ENCODE measurements at places on chromosomes 5 and 9.
A peak's percentile ranks its signal among the peaks of the same experiment; 100 is the strongest.

GRCh38 chr9:112810696-112811490 is 60.3 kb downstream of the SNX30 start:
- DNase-seq = no peak

- DNase-seq = no peak
Observed at GRCh38 chr5:59143926-59144333, 561.1 kb downstream of the RAB3C start.

GRCh38 chr9:113569472-113570060 is 106.0 kb downstream of the RGS3 start:
- DNase-seq = no peak

GRCh38 chr5:126542441-126542840 is 52.6 kb downstream of the ALDH7A1 start:
- DNase-seq = no peak

DNA sequence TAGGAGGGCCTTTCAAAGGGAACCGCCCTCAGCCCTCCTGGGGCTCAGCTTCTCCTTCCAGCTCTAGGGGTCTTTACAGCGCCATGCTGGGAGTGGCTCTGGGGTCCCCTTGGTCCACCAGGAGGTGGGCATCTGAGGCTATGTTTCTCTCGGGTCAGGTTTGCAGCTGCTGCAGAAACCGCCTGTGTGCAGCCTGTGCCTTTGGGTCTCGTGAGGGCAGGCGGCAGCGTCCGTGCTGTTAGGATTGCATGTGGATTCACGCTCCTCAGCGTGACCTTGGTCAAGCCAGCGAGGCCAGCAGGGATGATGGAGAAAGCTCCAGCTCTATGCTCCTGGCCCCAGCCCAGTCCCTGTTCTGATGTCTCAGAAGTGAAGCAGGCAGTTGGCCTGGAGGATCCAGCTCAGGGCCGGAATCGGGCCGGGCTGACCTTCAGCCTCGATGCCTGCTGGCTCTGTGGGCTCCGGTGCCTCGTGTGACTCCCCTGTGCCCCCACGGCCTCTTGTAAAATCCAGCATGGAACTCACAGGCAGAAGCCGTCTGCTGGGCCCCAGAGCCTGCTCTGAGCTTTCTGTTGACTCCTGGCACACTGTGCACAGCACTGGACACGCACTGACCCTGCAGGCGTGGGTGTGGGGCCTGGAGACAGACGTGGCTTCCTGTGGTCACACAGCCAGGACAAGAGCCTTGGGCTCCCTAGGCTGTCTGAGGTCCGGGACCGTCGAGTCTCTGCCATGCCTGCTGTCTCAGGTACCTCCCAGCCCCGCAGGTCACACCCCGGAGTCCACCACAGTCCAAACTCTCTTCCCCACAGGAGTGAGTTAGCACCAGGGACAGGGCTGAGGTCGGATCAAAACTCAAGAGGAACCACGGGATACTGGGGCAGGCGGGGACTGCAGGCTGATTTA is 54.3 kb downstream of the TRIP13 start:
- DNase-seq = no peak

DNA sequence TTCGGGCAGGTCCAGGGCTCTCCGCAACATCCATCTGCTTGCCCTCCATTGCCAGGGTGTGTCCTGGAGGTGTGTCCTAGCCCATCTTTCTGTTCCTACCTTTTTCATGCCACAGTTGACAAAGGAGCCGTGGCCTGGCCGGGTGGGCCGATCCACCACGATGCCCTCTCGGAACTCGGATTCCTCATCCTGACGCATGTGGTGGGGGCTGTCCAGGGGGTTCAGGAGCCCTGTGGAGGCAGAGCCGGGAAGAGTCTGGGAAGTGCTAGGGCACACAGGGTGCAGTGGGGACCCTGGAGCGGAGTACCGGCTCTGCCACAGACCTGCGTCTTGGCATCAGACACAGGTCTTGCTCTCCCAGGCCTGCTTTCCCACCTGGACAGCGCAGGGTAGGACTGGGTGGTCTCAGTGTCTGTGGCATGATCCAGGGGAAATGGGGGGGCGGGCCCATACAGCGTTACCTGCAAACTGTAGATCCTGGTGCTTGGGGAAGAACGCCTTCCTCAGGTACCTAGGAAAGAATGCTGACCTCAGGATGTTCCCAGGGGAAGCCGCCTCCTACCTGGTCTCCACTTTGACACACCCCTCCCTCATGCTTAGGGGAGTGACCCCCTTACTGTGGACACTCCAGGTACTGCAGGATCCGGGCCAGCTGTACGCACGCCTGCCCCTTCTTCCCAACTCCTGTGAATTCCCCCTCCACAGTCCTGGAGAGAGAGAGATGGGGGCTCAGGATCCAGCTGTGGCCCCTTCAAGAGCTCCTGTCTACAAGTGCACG is 3.5 kb downstream of the SPOUT1 start:
- peak; percentile 58 for DNase-seq

- DNase-seq = no peak
Observed at GRCh38 chr9:92176068-92176799, 61.0 kb upstream of the SPTLC1 start.

DNA sequence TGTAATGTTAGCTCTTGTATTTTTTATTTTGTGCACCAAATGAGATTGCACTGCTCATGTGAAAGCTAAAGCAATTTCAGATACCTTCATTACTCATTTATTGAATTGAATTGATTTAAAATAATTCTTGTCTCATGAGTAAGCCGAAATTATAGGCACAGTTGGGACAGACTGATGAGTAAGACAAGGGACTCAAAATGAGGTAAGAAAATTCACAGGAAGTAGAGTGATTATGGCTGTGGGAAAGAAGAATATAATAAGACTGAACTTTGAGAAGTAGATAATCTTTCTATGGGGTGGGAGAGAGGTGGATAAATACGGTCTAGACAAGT is 51.1 kb downstream of the NUDT12 start:
- DNase-seq = no peak

DNA sequence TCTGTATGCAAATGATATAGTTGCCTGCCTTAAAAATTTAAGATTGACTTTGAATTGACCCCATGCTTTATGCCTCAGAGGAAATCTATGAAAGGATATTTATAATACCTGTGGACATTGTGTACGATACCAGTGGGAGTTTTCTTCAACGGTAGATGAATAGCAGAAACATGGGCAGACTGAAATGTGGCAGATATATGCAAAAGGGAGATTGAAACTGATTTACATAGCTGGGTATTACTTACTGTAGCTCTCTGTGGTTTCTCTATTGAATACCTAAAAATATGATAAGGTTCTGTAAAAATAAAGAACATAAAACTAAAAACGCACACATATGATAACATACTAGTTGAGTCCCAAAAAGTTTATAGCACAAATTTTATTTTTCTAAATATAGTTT is 345.2 kb upstream of the PCSK5 start:
- DNase-seq = no peak

DNA sequence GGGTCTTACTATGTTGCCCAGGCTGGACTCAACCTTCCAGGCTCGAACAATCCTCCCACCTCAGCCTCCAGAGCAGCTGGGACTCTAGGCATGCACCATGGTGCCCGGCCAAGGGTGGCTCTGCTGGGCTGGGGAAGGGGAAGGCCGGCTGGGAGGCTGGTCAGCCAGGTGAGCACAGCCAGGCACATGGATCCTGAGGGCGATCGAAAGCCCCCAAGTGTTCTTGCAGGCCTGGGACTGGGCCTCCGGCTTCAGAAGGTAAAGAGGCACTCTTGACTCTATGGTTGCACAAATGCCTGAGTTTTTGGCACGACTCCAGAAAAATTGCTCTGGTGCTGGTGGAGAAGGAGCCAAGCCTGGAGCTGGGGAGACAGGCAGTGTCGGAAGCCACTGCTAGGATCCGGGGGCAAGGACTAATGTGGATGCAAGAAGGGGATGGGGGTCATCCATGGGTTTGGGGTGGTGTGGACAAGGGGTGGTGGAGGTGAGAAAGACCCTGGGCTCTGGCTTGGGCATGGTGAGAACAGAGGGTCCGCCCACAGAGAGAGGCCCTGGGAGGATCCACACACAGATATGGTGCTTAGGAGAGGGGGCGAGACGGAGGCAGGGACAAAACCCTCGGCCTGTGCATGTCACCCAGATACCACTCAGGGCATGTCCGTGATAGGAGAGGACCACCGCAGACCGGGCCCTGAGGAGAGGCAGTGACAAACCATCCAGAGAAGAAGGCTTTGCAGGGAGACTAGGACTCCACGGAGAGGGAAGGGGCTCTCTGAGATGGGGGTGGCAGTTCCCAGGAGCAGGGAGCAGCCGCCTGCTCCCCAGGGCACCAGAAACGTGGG is 51.1 kb upstream of the COL5A1 start:
- no peak for DNase-seq

- DNase-seq = no peak
Observed at GRCh38 chr5:39800042-39800601, 375.3 kb upstream of the DAB2 start.

- no peak for DNase-seq
Observed at GRCh38 chr5:43685252-43685950, 82.4 kb downstream of the NNT start.

GRCh38 chr5:14134083-14134482 is 9.1 kb upstream of the TRIO start:
- DNase-seq = no peak

Data from H54 (cell line).